Left ventricle myocardium inferior (tissue), 1 donor: ENCODE measurements at places on chromosomes 1 and 21.

- DNase-seq = no peak
Observed at GRCh38 chr1:164983023-164983650, 373.4 kb downstream of the LMX1A start.

- no peak for DNase-seq
Observed at GRCh38 chr1:41464885-41465284, 19.6 kb downstream of the EDN2 start.

DNA sequence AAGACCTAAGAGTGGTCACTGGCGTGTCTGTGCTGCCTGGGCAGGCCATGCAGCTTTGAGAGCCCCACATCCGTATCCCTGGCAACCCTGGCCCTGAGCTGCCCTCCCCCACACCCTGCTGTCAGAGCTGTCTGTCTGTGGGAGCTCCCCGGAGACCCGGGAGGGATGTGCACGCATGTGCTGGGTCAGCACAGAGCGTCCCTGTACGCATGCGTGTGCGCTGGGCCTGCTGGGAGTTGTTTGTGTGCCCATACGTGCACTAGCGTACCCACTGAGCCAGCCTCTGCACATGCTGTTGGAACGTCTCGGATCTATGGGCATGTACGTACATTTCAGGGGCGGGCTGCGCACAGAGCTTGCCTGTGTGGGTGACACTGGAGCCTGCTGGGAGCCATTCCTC is 89.3 kb downstream of the EPHB2 start:
- DNase-seq = no peak

- DNase-seq = no peak
Observed at GRCh38 chr1:18644446-18644845, 13.8 kb downstream of the PAX7 start.

DNA sequence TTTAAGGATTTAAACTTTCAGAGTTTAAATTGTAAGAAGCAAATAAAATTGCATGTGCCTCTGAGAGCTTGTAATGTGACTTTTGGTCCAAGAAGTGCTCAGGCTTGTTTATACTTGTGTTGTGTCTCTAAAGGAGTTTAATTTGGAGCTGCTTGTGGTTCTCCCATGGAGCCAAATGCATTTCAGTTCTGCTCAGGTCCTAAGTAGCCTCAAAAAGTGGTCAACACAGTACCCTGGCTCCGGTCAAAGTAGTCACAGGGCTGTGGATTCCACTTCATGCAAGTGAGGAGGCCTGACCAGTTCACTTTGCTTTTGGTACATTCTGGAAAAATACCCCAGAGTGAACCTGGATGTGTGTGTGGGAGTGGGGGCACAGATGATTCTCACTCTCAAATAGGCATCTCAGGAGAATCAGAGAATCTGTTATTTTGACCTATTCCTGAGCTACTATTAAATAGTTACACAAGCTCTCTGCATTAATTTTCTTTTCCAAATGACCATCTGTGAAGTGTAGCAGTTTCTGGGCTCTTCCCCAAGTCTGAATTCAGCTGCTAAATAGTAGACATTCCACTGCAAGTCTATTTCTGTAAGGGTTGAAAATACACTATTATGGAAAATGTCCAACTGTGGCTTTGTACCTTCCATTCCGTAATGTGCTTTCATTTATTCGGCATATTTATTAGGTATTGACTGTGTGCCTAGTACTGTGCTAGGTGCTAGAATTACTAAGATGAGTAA is 31.7 kb upstream of the AGO1 start:
- DNase-seq = no peak
